Aorta (tissue), 5 donors: ENCODE measurements at places on chromosomes 5 and 9. TPM values are rescaled to one million over a fixed set of nuclear protein-coding genes. Genes with fewer than 3 reads are reported as not detected.

DNA sequence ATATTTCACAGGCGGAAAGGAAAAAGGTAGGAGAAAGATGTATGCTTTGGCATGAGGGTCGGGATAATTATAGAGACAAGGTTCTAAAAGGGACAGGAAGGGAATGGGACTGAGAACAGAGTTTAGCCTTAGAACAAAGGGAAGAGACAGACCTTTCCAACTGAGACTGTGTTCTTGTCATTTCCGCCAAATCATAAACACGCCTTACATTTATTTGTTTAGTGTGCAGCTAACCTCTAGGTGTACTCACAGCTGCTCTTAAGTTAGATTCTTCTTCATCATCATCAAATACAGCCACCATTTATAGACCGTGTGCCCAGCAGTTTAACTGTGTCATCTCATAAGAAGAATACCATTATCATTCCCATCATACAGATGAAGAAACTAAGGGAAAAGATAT lies 5.9 kb upstream of the DELE1 start:
- no peak for DNase-seq

DNA sequence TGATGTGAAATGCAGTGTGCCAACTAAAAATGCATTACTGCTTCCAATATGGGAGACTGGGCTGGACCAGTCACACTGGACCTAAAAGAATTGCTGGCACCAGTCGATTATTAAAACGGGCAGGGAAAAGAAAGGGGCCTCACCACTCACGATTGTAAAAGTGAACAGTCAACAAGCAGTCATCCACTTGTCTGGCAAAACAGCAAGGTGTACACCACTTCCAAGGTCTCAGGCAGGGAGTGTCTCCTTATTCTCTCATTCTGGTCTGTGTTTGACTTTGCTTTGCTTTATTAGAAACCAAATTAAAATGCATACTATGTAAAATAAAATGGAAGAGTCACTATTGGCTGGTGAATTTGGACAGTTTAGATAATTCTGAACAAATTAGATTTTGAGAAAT lies 57.8 kb upstream of the TRPM3 start:
- DNase-seq, result no peak

DNA sequence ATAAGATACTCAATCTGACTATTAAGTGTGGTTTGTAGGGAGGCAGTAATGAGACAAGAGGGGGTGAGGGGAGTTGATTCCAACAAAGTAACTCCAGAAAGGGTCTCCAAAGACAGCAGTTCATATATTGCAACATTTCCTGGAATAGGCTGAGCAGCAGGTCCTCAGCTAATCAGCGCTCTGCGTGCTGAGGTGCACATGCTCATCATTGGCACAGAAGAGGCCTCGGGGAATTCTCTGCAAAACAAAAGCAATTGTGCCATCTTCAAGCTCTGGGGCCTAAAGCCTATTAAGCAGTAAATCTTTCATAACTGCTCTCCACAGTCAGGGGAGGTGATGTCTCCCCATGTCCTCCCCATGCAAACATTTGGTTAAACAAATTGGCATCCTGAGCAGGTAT lies 357.3 kb downstream of the SPOCK1 start:
- DNase-seq, result no peak

GRCh38 chr5:551406-551805 lies 27.2 kb upstream of the SLC9A3 start:
- DNase-seq, result no peak

DNA sequence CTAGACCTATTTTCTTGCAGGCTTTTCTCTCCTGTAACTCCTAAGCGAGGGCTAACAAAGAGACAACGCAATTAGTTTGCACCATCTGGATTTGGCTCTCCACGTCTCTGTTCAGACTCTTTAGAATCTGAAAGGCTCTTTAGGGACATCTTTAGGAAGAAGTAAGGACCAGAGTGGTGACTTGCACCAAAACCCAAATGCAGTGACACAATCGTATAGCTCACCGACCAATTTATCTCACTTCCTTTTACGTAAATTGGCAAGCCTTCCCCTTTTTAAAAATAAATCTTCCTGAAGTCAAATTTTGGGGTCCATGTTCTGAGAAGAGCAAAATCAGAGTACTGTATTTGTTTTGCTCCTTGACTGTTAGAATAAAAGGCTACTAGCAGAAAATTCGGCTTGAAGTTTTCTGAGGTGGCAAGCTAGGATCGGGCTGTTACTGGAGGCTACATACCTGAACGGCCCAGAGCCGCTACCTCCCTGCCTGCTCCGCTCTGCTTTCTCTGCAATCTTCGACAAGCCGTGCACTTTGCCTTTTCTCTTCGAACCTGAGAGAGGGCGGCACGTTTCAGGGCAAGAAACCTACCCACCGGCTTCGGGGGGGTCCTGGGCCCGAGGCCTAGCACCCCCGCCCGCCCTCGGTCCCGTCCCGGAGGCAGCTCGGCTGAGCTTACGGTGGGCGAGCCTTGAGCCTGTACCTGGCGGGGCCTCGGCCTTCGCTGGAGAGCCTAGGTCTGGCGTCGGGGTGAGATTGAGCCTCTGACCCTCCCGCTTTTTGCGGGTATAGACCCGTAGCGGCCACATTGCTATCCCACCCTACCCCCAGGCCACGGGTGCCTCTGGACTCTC lies 537 bp downstream of the MEIKIN start:
- no peak for DNase-seq

DNA sequence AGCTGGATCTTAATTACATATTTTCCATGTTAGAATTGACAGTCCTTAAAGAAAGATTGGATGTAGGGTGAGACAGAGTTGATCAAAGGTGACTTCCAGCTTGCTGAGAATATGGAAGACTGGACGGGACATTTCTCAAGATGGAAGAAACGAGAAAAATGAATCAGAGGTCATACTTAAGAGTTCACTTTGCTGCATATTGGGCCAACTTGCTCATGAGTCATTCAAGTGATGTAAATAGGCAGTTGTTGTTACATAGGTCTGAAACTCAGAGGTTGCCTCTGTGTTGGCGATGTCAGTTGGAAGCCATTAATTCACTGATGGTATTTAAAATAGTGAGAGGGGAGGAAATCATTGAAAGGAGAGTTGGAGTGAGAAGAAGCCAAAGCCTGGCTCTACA lies 132.8 kb downstream of the CD180 start:
- DNase-seq, result no peak

GRCh38 chr9:116391306-116391900 lies 237.8 kb downstream of the PAPPA start:
- DNase-seq, result no peak

GRCh38 chr9:4604678-4605095 lies 57.4 kb upstream of the PLPP6 start:
- DNase-seq, result no peak

- no peak for DNase-seq
Observed at GRCh38 chr5:59540366-59540765, 353.2 kb downstream of the PDE4D start.

GRCh38 chr5:160937570-160937969 lies 85.6 kb upstream of the ATP10B start:
- DNase-seq, result no peak

Gene ABLIM3
- total RNA-seq, result 46.0 TPM

Gene CATSPER3
- 0.63 TPM for total RNA-seq

Gene FIBCD1
- total RNA-seq, result not detected

Gene ANKRD20A1
- 3.0 TPM for total RNA-seq

Gene KLF4
- total RNA-seq, result 202 TPM

Gene GDF9
- total RNA-seq, result 0.39 TPM
